GM04503 (cell line): ENCODE measurements at places on chromosomes 7 and 10.

- no peak for DNase-seq
Observed at GRCh38 chr7:28999895-29000716, 42.0 kb upstream of the TRIL start.

DNA sequence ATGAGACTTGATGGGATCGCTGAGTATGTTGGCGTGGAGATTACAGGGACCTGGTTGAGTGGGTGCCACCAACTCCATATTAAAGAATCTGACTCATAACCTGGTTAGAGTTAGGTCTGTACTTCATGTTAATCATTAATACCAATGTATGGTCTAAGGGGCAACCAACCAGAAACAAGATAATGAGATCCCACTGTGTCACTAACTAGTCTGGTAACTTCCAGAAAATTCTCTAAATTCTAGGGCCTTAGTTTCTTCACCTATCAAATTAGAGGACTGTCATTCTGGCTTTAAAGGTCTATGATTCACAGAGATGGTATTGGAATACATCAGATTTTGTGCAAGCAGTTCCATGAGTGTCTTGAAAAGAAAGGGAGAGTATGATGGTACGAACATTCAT lies 102.2 kb downstream of the SNX10 start:
- DNase-seq: no peak

DNA sequence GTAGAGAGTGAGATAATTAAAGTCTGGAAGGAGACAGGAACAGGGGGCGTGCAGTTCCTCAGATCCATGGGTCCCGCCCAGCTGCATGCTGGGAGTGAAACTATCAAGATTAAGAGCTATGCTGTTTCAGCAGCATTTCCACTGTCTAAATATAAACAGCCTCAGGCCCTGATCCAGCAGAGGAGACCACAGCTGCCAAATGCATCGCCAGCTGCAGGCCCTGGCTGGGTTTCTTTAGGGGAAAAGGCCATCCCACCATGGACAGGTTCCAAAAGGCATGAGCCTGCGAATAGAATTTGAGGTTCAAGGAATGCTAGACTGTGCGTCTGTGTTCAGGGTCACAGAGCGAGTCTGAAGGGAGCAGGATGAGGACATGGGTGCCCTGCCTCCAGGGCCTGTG lies 411.4 kb downstream of the PAXIP1 start:
- DNase-seq: no peak

- DNase-seq: no peak
Observed at GRCh38 chr7:129188892-129189660, 643 bp downstream of the SMO start.

DNA sequence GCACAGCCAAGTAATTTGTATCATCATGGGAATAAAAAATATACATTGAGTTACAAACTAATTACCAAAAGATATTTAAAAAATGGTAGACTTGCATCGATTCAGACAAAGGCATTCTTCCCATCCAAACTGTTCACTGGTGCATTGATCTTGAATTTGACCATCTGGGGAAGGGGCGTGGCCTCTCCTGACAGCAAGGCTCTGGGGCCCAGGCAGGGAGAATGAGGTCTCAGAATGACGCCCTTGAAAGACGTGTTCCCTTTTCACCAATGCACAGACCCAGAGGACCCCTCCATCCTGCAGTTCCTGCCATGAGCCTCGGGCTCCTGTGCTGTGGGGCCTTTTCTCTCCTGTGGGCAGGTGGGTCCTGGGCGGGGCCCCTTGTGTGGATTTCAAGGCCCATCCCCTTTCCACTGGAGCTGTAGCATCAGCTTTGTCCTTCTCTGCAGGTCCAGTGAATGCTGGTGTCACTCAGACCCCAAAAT lies 91.1 kb upstream of the PRSS58 start:
- no peak for DNase-seq

DNA sequence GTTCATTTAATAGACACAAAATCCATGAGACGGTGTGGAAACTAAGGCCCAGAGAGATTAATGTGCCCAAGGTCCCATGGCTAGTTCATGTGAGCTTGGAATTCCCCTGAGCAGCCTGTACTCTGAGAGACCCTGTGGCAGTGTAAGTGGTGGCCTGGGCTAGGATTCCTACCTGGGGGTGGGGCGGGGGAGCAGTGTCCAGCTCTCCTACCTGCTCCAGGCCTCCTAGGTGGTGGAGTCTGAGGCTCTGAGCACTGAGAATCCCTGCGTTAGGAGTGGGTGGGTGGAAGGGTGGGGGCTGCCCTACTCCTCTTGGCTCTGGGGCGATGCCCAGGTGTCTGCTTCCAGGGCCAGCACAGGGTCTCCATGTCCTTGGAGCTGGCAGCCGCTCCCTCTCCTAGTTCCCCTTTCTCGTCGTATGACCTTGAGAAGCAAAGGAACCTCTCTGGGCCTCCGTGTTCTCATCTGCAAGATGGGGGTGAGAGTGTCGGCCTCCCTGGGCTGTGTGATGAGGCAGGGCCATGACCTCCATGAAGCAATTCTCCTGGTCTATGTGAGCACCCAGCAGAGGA lies 2.5 kb downstream of the SNCG start:
- no peak for DNase-seq

- DNase-seq: no peak
Observed at GRCh38 chr7:3927446-3928110, 626.5 kb downstream of the SDK1 start.

DNA sequence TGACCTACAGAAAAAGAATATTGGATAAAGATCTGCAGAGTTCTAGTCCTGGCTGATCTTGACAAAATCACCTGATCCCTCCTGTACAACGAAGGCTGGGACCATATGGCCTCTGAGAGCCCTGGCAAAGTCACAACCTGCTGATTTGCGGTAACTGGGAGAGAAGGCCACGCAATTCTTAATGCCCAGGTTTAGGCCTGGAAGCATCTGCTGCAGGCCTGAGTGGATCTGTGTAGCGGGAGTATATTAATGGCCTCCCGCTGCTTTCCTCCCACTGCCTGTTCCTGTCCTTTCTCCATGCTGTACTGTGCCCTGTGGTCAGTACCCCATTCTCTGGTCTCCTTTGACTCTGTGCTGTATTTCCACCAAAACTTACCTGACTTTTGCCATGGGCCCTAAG lies 24.2 kb downstream of the AKR1B1 start:
- DNase-seq: no peak

GRCh38 chr10:65358565-65358964 lies 1567.3 kb upstream of the LRRTM3 start:
- DNase-seq: no peak

DNA sequence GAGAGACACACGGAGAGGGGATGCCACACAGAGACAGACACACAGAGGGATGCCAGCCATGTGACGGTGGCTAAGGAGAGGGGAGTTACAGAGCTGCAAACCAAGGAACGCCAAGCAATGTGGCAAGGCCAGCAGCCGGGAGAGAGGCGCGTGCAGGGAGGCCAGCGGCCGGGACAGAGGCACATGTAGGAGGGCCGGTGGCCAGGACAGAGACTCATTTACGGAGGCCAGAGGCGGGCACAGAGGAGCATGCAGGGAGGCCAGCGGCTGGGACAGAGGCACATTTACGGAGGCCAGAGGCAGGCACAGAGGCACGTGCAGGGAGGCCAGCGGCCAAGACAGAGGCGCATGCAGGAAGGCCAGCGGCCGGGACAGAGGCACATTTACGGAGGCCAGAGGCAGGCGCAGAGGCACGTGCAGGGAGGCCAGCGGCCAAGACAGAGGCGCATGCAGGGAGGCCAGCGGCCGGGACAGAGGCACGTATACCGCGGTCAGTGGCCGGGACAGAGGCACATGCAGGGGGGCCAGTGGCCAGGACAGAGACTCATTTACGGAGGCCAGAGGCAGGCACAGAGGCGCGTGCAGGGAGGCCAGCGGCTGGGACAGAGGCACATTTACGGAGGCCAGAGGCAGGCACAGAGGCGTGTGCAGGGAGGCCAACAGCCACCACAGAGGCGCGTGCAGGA lies 40.4 kb downstream of the INSIG1 start:
- DNase-seq: no peak

DNA sequence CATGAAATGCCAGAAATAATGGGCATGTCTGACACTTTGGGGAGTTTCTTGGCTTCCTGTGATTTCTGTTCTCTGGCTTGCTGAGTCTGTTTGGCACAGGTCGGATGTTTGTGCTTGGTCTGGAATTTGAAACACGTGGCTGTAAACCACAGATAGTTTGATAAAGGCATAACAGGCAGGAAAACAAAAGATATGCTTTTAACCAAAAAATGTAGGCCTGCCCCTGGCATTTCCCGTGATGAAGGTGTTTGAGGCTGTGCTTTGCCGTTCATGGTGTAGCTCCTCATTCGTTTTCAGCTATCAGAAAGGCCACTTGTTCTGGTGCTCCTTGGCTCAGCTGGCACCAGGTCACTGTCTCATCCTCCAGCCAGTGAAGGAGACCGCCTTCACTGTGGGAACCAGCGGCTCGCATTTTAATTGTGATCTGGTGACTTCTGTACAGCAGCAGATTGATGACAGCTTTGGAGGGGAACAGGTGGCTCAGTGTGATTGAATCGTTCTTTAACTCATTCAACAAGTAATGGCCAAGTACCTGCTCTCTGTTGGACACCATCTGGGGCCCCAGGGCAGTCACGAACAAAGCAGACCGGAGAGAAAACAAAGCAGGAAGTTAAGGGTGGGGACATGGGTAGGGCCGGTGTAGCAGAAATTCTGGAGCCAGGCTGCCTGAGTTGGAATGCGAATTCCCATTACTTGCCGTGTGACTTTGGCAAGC lies 111.5 kb downstream of the CCNY start:
- DNase-seq: peak; percentile 41

- peak; percentile 71 for DNase-seq
Observed at GRCh38 chr7:34338961-34339526, 319.0 kb upstream of the NPSR1 start.

DNA sequence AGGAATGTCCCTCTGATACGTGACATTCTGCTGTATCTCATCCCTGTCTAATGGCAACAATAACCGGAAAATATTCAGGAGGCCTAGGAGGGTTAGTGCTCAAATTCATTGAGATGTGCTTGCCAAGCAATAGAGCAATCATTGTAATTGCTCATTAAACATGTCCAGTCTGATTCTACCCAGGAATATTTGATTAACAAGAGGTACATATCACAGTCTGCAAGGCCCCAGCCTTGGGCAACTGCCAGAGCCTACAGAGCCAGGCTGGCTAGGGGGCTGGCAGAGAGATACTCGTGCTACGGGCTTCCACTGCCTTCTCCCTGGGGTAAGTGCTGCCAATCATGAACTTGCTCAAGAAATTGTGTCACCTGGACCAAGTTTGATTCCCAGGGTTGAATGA lies 99.1 kb downstream of the ALOX5 start:
- no peak for DNase-seq

DNA sequence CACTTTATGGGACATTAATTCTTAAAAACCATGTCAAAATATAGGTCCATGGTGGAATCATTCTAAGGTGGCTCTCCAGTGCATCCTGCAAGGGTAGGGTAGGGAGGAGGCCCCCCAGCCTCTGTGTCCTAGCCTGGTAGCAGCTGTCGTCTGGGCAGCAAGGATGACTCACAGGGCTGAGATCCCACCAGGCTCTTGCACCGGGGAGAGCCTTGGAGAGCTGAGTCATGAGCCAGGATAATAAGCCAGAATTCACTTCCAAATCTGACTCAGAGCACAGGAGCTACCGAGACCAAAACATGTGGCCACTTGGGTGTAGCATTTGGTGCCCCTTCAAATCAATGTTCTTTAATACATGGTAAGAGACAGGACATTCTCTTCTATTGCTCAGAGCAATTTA lies 298.5 kb downstream of the NEBL start:
- no peak for DNase-seq

GRCh38 chr7:70616211-70616610 lies 515.7 kb upstream of the GALNT17 start:
- DNase-seq: no peak

DNA sequence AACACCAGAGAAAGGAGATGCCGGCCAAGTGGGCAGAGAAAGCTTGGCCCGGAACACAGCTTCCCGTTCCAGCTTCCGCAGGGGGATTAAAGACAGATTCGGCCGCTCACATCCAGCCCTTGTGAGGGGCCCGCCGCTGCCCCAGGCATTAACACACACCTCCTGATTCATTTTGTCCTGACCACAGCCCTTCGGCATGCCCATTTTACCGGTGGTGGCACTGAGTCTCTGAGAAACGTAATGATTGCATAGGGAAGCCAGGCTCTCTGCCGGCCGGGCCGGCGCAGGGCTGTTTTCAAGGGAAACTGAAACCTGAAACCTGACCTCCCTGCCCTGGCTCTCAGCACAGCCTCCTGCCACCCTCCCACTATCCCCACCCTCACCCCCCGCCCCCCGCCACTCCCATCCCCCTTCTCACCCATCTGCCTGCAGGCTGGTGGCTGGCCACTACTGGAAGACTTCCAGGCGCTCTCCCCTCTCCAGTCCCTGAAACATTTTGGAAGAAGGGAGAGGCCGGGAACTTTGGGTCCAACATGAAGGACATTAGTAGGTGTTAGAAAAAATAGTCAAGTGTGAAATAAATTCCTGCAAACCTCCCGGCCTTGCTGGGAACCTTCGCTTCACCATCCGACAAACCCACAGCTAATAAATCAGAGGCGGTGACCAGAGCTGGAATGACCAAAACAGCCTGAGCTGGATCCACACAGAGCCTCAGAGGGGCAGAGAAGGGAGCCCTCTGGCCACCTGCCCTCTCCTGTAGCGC lies 83.5 kb upstream of the CUX1 start:
- DNase-seq: no peak

- no peak for DNase-seq
Observed at GRCh38 chr7:134744569-134744968, 34.9 kb upstream of the CALD1 start.

- DNase-seq: no peak
Observed at GRCh38 chr7:24979470-24979862, 512 bp downstream of the OSBPL3 start.

GRCh38 chr7:156625580-156625979 lies 15.0 kb upstream of the RNF32 start:
- no peak for DNase-seq

- DNase-seq: no peak
Observed at GRCh38 chr7:38448584-38449234, 175.3 kb upstream of the TARP start.

GRCh38 chr10:67819768-67820204 lies 18.2 kb downstream of the DNAJC12 start:
- no peak for DNase-seq

DNA sequence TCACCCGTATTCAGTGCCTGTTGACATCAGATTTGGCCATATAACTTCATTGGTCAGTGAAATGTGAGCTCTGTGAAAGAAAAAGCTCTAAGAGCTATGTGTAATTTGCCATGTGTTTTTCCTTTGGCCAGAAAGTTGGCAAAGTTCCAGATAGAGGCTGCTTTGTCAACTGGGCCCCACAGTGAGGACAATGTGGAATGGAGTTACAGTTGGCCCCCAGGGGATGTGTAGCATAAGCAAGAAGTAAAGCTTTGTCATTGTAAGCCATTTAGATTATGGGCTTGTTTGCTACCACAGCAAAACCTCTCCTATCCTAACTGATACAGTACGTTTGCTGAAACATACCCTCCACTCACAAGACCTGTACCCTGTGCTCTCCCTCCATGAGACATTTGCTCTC lies 119.1 kb upstream of the HABP2 start:
- no peak for DNase-seq
